Activated T-cell treated with anti-CD3 and anti-CD28 coated beads, Interleukin-2, amount 50 U/mL, for 48 hours (primary cell): ENCODE measurements at places on chromosomes 1 and 21.

GRCh38 chr1:84781946-84782771 is 91.9 kb upstream of the SSX2IP start:
- DNase-seq = peak; percentile 92

- DNase-seq = no peak
Observed at GRCh38 chr1:154145986-154146385, 8.9 kb downstream of the NUP210L start.

- no peak for DNase-seq
Observed at GRCh38 chr1:113194846-113195830, 122.1 kb downstream of the LRIG2 start.

- peak; percentile 84 for DNase-seq
Observed at GRCh38 chr21:45880097-45881068, 101.2 kb upstream of the COL6A1 start.

GRCh38 chr21:33902349-33902748 is 13.3 kb downstream of the ATP5PO start:
- DNase-seq = no peak

- DNase-seq = no peak
Observed at GRCh38 chr21:32844653-32845436, 73.3 kb upstream of the PAXBP1 start.

- no peak for DNase-seq
Observed at GRCh38 chr1:82874041-82874440, 1073.3 kb downstream of the ADGRL2 start.

DNA sequence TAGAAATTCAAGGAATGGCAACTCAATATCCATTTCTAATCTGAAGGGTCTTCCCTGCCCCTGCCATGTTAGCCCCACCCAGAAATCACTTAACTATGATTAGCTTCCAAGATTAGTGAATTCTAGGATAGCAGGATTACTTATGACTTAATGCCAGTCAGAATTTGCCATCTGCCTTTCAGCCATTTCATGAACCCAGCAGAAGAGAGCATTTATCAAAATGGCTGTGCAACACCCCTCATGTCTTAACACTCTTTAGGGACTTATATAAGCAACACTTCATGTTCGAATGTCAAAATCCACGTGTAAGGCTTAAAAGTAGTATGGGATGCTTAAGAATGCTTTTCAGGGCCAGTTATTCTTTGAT is 288.5 kb downstream of the NFIA start:
- no peak for DNase-seq

- no peak for DNase-seq
Observed at GRCh38 chr1:110387048-110387754, 3.6 kb downstream of the SLC16A4 start.

DNA sequence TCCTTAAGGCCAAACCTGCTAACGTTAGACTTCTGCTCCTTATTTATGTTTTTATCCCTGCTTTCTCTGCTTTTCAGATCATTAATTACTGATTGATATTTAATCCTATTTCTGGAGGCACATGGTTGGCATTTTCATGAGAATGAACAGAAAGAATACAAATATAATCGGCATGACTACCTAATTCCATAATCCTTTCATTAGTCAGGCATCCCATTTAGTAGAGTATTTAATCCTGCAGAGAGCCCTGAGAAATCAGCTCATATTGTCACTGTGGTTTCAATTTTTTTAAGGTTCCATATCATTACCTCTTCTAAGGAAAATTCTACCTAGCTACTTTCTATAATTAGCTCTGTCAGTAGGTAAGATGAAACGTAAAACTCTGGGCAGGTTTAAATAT is 238.8 kb downstream of the NCAM2 start:
- no peak for DNase-seq

GRCh38 chr21:42164064-42164789 is 54.7 kb upstream of the ABCG1 start:
- peak; percentile 73 for DNase-seq

DNA sequence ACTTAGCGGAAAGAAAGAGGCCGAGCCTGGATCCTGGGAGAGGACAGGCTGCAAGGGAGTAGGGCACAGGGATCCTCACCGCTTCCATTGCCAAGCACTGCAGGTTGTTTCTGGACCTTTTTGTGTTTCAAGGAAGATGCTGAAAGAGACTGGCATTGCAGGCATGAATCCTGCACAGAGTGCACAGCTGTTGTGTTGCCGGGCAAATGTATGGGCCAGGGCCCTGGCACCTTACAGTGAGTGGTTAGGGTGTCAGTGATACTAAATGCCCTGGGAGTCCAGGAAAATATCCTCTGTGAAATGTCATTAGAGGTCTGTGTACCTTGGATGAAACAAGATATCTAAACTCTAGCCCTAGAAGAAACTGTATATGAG is 145.5 kb upstream of the FGGY start:
- no peak for DNase-seq

- DNase-seq = peak; percentile 41
Observed at GRCh38 chr1:165143437-165144065, 213.0 kb downstream of the LMX1A start.

- peak; percentile 27 for DNase-seq
Observed at GRCh38 chr1:75615613-75616435, 4.9 kb upstream of the SLC44A5 start.

DNA sequence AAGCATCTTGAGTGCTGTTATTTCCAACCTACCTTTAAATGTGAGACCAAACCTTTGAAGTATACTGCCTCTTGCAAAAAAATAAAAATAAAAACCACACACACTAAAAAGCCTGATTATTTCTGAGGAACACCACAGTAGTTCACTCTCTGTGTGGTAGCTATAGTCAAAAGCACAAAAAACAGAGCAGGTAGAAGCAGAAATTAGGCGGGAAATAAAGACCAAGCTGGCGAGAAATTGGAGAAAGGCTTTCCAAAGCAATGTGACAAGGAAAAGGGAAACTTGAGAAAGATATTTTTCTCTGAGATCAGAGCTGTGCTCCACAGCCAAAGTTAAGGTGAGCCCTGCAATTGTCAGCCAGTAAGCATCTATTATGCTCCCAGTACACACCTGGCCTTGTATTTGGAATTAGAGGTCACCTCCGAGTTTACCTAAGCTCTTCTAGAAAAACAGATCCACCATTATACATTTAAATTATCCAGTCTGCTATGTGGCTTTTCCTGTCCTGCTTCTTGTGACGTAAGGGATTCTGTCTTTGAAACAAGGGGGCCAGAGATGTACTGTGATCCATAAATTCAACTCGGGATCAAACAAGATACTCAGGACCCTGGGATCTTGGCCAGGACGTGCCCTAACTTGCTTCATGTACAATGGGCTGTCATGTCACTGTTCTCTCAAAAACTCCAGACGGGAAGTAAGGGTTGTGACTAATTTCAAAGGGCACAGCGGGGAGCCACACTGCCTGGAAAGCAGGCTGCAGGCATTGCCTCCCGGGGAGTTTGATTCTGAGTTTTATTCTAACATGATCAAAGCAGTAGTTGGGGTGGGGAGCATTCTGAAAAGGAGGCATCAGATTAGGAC is 39.8 kb upstream of the RAB4A start:
- no peak for DNase-seq

DNA sequence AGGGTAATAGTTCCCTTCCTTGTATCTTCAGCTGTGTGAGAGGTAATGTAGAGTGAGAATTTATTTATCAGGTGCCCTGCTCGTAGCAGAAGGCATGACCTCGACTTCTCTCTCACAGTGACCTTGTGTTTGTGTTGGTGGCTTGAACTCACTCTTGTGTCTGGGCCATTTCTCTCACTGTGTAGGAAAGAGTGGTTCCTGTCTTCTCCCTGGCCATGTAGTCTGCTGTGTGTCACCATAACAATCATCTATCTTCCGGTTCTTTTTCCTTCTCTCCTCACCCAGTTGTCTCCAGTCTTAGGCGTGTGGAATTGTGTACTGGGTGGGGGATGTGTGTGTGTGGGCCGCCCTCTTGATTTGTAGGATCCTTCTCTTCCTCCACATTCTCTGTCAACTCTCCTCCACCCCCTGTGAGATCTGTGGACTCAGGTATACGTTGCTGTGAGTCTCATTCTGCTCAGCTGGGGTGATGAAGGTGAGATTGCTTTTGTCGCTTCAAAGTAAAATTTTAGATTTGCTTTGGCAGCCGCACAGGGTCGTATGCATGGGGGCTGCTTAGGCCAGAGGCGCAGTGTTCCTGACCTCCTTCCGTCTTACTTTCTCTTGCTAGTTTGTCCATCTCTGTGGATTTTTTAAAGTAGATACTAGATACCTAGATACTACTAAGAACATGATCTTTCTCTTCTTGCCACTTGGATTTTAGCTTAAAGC is 31.6 kb downstream of the MAPKAPK2 start:
- no peak for DNase-seq

DNA sequence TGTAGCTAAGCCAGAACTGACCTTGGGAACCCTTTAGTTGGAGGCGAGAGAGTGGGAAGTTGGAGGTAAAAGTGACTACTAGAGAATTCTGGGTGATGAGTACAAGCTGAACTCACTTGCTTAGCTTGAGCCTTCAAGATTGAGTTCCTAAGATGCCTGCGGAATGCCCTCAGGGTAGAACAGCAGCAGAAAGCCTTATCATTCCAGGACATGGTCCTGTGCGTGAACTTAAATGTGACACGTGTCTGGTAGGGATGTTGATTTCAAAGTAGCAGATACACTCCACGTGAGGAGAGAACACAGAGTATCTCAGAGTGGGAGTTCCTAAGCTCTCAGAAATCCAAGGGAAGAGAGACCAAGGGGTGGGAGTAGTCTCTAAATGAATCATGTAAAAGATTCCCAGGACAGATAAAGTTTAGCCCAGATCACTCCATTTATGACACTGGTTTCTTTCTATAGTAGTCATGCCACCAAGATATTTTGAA is 60.1 kb downstream of the KCNK1 start:
- DNase-seq = no peak

GRCh38 chr1:236465959-236466303 is 57.9 kb upstream of the LGALS8 start:
- no peak for DNase-seq

- no peak for DNase-seq
Observed at GRCh38 chr1:6880951-6881690, 95.9 kb downstream of the CAMTA1 start.

DNA sequence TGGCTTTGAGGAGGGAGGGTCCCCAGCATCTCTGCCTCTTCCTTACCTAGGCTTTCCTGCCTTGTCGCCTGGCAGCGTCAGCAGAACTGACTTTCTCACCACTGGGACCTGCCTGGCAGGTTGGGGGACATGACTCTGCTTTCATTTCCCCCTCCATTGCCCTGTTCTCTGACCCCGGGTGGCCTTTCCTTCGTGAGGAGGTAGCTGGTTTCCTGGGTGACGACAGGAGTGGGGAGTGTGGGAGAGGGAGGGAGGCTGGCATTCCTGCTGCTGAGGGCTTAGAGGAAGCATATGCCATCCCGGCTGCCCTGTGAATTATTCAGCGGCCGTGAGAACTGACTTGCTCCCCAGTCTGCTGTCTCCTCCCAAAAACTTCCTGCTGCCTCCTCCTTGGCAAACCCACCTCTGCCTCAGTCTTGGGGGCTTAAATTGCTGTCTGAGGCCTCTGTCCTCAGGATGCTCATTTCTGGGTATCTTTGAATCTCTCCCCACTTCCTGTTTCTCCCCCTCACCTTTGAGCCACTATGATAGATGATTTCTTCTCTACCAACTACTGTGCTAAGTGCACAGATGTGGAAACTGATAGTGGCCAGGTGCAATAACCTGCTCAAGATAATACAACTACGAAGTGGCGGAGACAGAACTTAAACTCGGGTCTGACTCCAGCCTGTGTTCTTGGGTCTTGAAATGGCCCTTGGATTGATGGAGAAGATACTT is 182.0 kb upstream of the CSF3R start:
- no peak for DNase-seq

DNA sequence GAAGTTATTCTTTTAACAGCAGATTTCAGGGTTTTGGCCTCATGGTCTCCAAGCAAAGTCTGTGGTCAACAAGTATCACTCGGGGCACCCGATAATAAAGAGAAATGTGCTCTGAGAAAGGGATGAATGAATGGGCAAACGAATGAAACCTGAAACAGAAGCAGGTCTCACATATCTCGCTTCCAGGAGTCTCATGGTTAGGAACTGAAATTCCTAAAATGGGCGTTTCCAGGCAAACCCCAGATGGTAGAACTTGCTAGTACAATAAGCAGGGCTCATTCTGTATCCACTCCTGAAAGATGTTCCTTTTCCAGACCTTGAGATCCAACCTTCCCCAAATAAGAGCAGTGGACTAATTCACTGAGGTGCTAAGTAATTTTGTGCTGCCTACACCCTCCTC is 87.2 kb downstream of the LAMC2 start:
- no peak for DNase-seq

DNA sequence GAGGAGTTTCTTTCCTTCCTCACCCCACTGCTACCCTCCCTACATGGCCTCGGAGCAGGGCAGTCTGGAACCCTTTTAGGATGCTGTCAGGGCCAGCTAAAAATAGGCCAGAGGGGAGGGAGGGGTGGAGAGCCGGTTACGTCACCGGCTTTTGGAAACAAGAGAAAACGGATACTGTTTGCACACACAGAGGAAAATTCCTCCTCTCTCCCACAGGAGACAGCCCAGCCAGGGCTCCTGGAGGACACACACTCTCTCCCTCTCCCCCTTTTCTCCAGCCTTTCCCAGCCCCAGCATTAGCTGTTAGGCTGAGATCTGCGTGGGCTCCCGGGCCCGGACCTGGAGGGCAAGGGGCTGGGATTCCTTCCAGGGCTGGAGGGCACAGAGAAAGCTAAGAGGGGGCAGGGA is 20.0 kb upstream of the ALDH4A1 start:
- DNase-seq = no peak

- no peak for DNase-seq
Observed at GRCh38 chr1:241979926-241980325, 19.0 kb downstream of the MAP1LC3C start.

GRCh38 chr1:165807613-165808012 is 19.8 kb upstream of the UCK2 start:
- DNase-seq = no peak

GRCh38 chr1:181623850-181624249 is 140.5 kb downstream of the CACNA1E start:
- no peak for DNase-seq

- DNase-seq = peak; percentile 42
Observed at GRCh38 chr1:180248731-180249681, 18.9 kb downstream of the LHX4 start.

- DNase-seq = no peak
Observed at GRCh38 chr1:69711190-69711930, 143.6 kb downstream of the LRRC7 start.

GRCh38 chr1:75135573-75136194 is 1.5 kb downstream of the LHX8 start:
- no peak for DNase-seq

- DNase-seq = no peak
Observed at GRCh38 chr1:205543351-205544301, 39.2 kb downstream of the CDK18 start.
